Cardiac muscle cell (in vitro differentiated cells and primary cell): ENCODE measurements at places on chromosomes 2 and 18. TPM values are rescaled to one million over a fixed set of nuclear protein-coding genes. Genes with fewer than 3 reads are reported as not detected.
A peak's percentile ranks its signal among the peaks of the same experiment; 100 is the strongest.

DNA sequence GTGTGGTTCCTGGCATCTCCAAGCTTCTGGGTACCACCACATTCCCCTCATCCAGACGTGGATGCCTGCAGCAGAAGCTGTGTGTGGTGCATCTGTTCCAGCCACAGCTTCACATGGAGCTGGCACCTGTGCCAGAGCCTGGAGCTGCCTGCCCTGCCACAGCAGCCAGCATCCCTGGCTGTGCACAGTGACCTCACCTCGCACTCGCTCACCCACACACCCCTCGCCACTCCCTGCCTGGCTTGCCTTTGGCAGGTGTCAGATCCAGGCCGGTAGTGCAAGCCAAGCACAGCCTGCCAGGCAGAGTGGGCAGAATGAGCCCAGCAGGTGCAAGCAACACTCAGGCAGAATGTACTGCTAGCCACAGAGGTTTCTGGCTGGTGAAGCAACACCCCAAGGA is 59.9 kb upstream of the DYNC1I2 start:
- DNase-seq, result no peak

- DNase-seq, result no peak
Observed at GRCh38 chr2:108778857-108779256, 7.7 kb upstream of the CCDC138 start.

- DNase-seq, result no peak
Observed at GRCh38 chr2:62461017-62461553, 44.9 kb downstream of the TMEM17 start.

DNA sequence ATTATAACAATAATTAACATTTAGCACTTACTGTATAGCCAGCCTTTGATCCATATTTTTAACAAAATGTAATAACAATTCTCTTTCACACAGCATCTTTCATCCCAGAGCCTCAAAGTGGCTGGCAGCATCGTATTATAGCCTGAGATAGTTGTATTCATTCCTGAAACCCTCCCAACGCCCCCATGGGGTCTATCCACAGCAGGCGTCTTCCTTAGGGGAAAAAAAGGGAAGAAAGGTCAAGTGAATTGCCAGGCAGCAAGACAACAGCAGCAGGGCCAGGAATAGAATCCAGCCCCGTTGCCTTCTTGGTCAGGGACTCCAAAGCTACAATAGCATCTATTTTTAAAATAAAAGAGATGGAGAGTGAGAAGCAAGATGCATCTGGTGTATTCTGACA is 424.4 kb upstream of the ID2 start:
- DNase-seq, result no peak

GRCh38 chr2:158817588-158817987 is 22.5 kb downstream of the DAPL1 start:
- DNase-seq, result no peak

- DNase-seq, result peak; percentile 68
Observed at GRCh38 chr18:22032392-22032961, 136.9 kb upstream of the GATA6 start.

GRCh38 chr2:109270505-109271312 is 141.7 kb downstream of the SH3RF3 start:
- DNase-seq, result peak; percentile 33

DNA sequence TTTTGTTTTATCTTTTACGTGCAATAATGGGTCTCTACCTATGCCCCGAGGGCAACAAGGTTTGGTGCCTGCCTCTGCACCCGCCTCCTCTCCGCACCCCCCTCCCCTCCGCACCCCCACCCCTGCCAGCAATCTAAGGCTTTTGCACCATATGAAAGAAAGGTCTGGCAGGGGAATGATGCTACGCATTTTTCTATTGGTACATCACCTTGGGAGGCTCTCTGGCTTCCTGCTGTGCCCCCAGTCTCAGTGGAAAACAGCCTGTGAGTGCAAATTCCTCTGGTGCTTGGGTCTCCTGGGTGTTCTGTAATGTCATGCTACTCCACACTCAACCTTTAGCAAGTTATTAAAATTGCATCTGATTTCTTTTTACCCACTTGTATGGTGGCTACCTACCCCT is 161.3 kb upstream of the SMAD7 start:
- no peak for DNase-seq

GRCh38 chr2:223835701-223836532 is 1.5 kb downstream of the AP1S3 start:
- DNase-seq, result no peak

Gene SLC11A1
- 0.25 and 0.63 TPM in 2 replicates for total RNA-seq

Gene VSNL1
- total RNA-seq, result 3.9 and 4.1 TPM in 2 replicates

Gene KCNJ3
- 1.9 and 3.3 TPM in 2 replicates for total RNA-seq

Gene C2orf66
- total RNA-seq, result 0.27 TPM in 1 of 2 replicates, not detected in the other

Gene RAB1A
- total RNA-seq, result 47.1 and 59.1 TPM in 2 replicates
